Activated naive CD8-positive, alpha-beta T cell treated with anti-CD3 and anti-CD28 coated beads for 36 hours (primary cell): ENCODE measurements at places on chromosomes 3 and 15.

- DNase-seq = no peak
These were observed 26.5 kb downstream of the PPP2R3A start for GRCh38 chr3:135992072-135992471.

DNA sequence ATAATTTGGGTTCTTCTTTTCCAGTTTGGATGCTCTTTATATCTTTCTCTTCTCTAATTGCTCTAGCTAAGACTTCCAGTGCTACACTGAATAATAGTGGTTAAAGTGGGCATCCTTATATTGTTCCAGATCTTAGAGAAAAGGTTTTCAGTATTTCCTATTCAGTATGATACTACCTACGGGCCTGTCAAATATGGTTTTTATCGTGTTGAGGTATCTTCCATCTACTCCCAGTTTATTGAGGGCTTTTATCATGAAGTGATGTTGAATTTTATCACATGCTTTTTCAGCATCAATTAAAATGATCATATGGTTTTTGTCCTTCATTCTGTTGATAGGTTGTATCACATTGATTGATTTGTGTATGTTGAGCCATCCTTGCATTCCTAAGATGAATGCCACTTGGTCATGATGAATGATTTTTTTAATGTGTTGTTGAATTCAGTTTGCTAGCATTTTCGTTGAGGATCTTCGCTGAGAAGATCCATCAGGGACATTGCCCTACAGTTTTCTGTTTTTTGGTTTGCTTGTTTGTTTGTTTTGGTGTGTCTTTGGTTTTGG, 3.0 kb upstream of the LRRC34 start:
- DNase-seq = no peak

- no peak for DNase-seq
These were observed 11.1 kb downstream of the REC114 start for GRCh38 chr15:73454096-73454495.

DNA sequence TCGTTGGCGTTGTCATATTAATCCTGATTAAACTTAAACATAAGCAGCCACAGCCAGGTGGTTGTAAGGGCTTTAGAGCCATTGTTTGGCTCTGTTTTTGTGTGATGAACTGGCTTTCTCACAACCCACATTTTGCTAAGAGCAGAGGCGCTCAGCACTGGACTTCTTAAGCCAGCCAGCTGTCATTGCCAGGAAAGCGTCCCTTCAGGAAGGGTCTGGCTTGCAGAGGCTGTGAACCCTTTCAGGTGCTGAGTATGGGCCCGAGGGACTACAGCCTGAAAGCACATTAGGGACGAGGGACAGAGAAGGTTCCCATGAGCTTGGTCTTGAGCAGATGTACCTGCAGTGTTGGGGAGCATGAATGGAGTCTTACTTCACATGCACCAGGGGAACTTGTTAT, 112.3 kb downstream of the CHCHD6 start:
- no peak for DNase-seq

DNA sequence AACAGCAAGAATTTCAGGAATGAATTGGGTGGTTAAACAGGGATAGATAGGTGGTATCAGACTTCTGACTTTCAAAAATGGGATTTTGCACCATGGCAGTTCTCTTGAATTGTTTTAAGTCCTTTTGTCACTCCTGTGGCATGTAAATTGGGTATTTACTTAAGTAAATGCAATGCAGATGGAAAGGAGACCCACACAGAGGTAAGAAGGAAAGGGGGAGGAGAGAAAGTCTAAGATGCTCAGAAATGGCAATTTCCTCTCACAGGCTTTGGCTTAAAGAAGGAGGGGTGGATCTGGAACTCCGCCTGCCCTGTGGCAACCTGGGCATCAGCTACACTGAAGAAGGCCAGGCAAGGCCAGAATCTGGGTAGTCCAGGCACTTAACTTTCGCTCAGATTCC, 197.1 kb upstream of the UBE2E1 start:
- DNase-seq = no peak

GRCh38 chr3:105907777-105908176, 39.0 kb upstream of the CBLB start:
- no peak for DNase-seq

DNA sequence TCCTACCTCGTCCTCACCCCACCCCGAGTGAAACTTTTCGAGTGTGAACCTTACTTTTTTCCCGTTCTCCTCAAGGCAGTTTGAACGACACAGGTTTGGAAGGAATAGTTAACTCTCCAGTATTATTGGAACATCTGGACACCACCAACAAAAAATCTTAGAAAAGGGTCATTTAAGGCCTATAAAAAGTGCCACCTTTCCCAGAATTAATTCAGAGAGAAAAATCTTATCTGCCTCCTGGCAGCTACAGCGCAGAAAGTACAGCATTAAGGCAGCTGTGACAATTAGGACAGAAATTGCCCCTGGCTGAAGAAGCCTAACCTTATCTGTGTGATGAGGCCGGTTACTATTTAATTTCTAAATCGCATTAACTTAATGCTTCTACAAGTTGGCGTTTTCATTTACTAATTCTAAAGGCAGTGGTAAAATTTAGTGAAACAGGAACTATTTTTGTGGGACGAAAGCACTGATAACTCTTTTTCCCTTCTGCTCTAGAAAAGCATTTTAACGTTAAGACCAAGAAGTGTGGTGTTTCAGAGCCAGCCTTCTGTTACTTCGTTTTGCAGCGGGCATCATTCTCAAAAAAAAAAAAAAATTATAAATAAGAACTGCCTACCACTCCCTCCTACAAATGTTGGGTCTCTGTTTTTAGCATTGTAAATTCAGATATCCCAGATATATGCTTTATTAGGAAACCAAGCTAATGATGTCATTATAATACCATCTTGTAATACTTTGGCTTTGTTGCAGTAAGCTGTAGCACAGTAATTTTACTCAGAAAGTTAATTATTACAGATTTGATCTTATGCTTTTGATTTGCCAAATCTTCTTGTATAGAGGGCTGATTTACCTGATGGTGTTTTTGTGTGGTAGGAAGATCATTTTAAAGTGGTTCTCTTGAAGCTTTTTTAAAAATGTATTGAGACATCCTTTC, 1.4 kb downstream of the ATP11B start:
- DNase-seq = no peak

DNA sequence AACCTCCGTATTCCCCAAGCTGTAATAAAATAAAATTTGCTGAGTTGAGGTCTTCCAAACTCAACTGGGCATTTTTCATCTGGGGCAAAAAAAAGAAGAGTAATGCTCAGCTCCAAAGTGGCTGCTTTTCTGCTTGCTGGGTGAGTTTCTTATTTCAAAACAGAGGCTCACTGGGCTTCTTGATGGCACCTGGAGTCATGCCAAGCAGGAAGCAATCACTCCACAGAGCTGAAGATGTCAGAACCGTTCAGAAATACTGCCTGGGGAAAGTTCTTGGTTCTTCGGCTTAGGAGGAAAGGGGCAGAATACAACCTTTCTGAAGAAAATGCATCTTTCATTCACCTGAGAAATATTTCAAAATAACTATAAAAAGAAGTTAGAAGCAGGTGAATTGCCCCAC, 4.1 kb downstream of the CCR9 start:
- no peak for DNase-seq

GRCh38 chr15:101009176-101009575, 90.0 kb downstream of the LRRK1 start:
- no peak for DNase-seq

GRCh38 chr3:158977497-158977896, 175.6 kb downstream of the MFSD1 start:
- DNase-seq = no peak

DNA sequence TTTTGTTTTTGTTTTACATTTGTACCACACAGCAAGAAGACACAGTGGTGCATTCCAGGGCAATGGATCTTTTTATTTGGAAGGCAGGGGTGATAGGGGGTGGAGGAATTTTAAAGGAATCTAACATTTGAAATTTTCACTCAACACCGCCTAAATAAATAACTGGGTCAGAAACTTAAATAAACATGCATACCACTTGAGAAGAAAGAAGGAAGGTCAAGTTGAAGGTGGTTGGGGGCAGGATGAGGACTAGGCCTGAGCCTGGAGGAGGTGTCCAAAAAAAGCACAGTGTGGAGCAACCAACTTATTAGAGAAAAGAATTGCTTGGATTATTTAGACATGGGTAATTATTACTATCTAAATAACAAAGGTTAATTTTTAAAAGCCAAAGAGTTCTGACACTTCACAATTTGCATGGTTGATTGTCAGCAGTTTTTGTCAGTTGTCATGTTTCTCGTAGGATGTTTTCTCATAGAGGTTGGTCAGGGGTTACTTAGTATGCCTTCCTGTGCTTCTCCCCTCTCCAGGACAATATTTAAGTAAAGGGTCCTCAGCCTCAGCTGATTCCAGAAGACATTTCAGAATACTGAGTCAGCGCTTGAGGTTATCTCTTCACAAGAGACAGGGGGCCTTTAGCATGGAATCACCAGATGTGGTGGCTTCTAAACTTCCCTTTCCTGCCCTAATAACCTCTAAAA, 173.7 kb upstream of the SLC2A2 start:
- no peak for DNase-seq

DNA sequence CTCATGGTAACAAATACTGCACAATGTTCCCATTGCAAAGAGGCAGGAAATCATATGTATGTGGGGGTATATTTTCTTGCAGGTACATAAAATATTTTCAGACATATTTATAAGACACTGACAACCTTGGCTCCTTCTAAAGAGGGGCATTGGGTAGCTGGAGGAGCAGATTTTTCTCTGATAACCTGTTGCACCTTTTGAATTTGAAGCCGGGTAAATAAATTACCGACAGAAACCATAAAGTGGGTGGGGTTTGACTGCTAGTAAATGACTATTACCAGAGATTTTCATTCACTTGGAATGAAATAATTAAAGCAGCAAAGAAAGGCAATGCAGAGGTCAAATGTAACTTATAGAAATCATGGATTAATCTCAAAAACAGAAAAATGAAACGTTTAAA, 19.2 kb downstream of the LHFPL4 start:
- no peak for DNase-seq

DNA sequence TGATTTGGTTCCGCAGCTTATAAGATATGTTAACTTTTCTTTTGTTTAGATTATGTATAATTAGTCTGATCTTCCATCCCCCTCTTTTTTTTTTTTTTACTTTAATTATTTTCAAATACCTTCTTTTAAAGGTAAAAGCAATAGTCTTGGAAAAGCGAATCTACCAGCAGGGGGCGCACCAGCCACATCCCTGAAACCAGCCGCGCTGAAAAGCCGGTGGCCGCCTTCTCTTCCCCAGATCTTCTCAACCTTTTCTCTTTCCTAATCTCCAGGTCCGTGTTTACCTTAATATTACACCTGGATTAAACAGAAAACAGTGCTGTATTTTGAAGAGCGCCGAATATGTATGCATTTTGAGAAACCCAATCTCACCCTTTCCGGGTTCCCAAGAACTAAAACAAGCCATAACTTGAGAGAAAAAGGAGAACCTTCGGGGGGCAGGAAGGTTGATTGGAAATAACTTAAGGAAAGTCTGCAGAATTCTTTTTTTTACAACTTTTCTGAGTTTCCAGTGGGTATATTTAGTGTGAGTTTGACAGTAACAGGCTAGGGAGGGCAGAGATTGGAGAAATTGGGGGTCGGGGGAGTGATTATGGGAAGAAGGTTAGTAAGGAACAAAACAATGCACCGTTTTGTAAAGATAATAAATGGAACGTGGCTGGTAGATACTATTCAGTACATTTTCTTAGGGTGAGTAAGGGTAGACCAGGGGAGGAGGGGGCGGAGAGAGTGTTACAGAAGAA, 2.0 kb upstream of the SOX2 start:
- peak; percentile 47 for DNase-seq

DNA sequence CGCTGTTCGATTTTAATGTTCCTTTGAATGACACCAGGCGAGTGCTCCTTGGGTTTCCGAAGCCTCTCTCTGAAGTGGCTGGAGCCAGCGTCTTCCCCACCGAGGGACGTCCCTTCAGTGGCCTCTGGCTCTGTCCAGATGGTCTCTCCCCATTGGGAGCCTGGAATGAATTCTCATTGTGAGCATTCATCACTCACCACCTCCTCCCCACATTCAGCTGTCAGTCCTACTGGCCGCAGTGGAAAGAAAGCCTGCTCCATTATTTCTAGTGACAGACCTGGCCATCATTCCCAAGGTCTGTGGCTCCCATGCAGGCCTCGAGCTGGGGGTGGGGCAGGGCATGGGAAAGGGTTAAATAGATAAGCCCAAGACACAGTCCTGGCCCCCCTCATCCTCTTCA, 35.2 kb downstream of the ZNF710 start:
- DNase-seq = no peak

DNA sequence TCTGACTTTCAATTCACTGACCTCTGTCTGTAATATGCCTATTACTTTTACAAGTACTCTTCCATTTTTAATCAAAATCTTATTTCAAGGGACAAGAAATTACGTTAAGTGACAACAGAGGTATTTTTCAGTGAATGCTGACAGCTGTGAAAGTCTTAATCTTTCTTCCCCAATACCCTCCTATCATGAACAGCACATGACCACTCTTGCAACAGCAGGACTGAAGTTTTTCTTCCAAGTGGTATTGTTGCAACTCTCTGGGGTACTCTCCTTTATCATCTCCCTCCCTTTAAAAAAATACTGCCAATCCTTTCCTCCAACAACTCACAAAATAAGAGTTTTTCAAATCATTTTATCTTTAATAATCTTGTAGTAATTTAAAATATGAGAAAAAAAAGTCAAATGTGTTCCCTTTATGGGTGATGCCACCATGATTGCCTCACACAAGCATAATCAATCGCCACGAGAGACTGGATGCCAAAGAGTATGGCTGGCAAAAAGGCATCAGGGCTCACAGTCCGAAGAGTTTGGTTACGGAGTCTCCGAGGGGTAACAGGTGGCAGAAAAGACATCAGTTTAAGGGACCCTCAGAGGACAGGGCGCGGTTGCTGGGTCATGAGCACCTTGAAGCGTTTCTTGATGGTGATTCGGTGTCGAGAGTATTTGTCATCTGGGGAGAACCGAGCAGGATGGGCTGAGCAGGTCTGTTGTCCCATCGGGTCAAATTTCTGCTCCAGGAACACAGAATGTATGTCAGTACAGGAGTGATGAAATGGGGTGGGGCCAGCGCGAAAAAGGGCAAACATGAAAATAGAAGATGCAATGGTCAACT, 1.3 kb downstream of the NOP10 start:
- DNase-seq = no peak

DNA sequence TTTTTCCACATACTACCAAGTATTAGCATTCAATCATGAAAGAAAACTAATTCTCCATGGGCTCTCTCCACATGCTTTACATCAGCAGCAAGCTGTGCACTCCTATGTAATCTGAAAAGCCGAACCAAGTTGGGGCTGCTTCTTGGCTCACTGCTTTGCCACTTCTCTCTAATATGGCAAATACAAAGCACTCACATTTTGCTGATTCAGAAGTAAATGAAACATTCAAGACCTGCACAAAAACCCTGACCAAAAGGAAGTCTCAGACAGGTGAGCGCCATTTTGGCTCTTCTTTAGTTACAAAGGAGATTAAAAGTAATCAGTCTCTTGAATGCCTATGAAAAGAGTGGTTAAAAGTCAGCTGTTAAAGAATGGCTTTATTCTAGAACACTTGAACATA, 915.2 kb downstream of the FHIT start:
- DNase-seq = no peak

GRCh38 chr3:136626493-136626892, 125.7 kb downstream of the STAG1 start:
- DNase-seq = no peak
